ENCODE measurements at places on chromosomes 6 and 20.

- DNase-seq, result no peak
These were observed 400 bp downstream of the PAK1IP1 start for GRCh38 chr6:10695086-10695657.

GRCh38 chr6:157017861-157018260 lies 240.7 kb downstream of the ARID1B start:
- no peak for DNase-seq

- DNase-seq, result no peak
These were observed 1.4 kb downstream of the MLN start for GRCh38 chr6:33802186-33802958.

DNA sequence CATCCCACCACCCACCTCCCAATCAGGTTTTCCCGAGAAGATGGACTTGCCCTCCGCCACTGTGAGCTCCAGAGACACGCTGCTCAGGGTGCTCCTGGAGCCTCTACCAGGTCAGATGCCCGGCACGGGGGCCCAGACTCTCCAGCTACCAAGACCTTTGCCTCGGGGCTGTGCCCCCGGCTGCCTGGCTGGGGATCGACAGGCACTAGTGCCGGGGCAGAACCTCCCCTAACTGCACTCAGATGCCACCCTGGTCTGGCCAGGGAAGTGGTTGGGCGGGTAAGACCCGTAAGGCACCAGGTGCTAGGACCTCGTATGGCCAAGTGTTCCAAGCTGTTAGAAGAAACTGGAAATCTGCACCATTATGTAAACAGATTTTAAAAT lies 100.7 kb downstream of the ASXL1 start:
- no peak for DNase-seq

- no peak for DNase-seq
These were observed 63.4 kb downstream of the PLG start for GRCh38 chr6:160765412-160765811.

GRCh38 chr6:16824845-16825685 lies 63.8 kb upstream of the ATXN1 start:
- no peak for DNase-seq

All from right forelimb (tissue), 1 donor.